ENCODE measurements at places on chromosomes 4 and X. TPM values are rescaled to one million over a fixed set of nuclear protein-coding genes. Genes with fewer than 3 reads are reported as not detected.

Gene LAP3
- total RNA-seq: 140 TPM

Gene TRPC5OS
- total RNA-seq: under 0.01 TPM

Gene NHS
- 4.6 TPM for total RNA-seq

Gene STARD8
- 7.3 TPM for total RNA-seq

Gene GPR82
- not detected for total RNA-seq

Gene STS
- total RNA-seq: 7.6 TPM

Gene TEX13A
- total RNA-seq: not detected

Gene CFI
- total RNA-seq: 8.3 TPM

Gene SRPX2
- total RNA-seq: 37.7 TPM

Gene GYPA
- not detected for total RNA-seq

Gene WDR17
- 3.3 TPM for total RNA-seq

Gene UBE2D3
- 454 TPM for total RNA-seq

Gene IL1RAPL1
- 1.9 TPM for total RNA-seq

Gene STOX2
- 0.73 TPM for total RNA-seq

Gene GASK1B
- total RNA-seq: 77.5 TPM

Gene SPATA4
- 0.15 TPM for total RNA-seq

Gene CT83
- not detected for total RNA-seq

Gene C4orf51
- total RNA-seq: not detected

Gene ADAM29
- total RNA-seq: not detected

Gene RNF150
- 0.99 TPM for total RNA-seq

Gene SHOX
- not detected for total RNA-seq

Gene PTTG2
- total RNA-seq: not detected

Gene FAM9A
- not detected for total RNA-seq

Gene F11
- total RNA-seq: not detected

Gene GCNA
- total RNA-seq: 1.3 TPM

Gene FGF13
- total RNA-seq: 30.6 TPM

Gene CXCL8
- 0.58 TPM for total RNA-seq

Gene ACSL4
- 218 TPM for total RNA-seq

Gene EPHA5
- 4.5 TPM for total RNA-seq

Gene TRIM61
- 5.0 TPM for total RNA-seq

Gene CTAG1A
- total RNA-seq: not detected

Gene PIGA
- total RNA-seq: 7.1 TPM

Gene SPIN4
- 4.7 TPM for total RNA-seq

Gene PDLIM5
- total RNA-seq: 44.5 TPM

Gene CD40LG
- total RNA-seq: not detected

Gene GAGE12H
- total RNA-seq: not detected

Gene C1GALT1C1
- total RNA-seq: 41.3 TPM

Gene GC
- not detected for total RNA-seq

Gene POU4F2
- not detected for total RNA-seq

Gene COL25A1
- 0.17 TPM for total RNA-seq

Gene H2BW2
- not detected for total RNA-seq

Gene NCAPG
- 44.4 TPM for total RNA-seq

Gene DSPP
- not detected for total RNA-seq

Gene GPR34
- total RNA-seq: not detected

Gene UGDH
- total RNA-seq: 323 TPM

Gene PCDH11X
- not detected for total RNA-seq

All from smooth muscle cell of trachea (primary cell).